Activated T-helper 1 cell treated with anti-CD3 and anti-CD28 coated beads, Interleukin-12 subunit alpha, Interleukin-12 subunit beta, Interleukin-2, Interleukin-4 antibody, amounts not matched to agents 30 ng/mL and 10 ng/mL and 1 ng/mL, durations not matched to agents 14 hours and 24 hours and 36 hours (primary cell): ENCODE measurements at places on chromosomes 5 and 9.
A peak's percentile ranks its signal among the peaks of the same experiment; 100 is the strongest.

DNA sequence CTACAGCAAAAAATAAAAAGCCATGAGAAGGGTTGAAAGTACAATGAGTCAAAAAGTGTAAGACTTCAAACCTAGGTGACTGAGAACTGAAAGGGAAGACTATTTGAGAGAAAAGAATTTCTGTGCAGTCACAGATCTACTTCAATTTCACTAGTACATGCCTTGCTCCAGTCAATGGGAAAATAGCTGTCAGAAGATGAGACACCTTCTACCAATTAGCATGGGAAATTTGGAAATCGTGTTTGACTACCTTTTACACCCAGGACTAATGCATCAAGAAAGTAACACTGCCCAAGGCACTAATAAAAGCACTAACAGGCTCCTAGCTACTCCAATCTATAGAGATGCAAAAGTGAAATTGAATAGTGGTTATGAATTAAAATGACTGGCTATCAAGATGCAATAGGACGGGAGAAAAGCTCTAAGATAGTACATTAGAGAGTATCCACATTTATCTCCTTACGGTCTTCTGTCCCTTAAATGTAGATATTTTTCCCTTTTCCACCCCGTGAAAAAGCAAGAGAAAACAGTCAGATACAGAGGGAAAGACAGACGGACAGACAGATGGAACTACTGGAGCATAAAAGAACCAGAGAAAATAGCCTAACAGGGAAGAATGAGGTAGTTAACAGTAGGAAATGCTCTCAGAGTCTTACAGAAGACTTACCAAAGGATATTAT lies 15.2 kb downstream of the ERP44 start:
- no peak for DNase-seq

- DNase-seq, result no peak
Observed at GRCh38 chr9:107620236-107620635, 130.7 kb upstream of the KLF4 start.

- DNase-seq, result no peak
Observed at GRCh38 chr5:38719916-38720315, 125.9 kb upstream of the OSMR start.

- DNase-seq, result no peak
Observed at GRCh38 chr5:79628811-79629210, 16.6 kb downstream of the TENT2 start.

- DNase-seq, result peak; percentile 33
Observed at GRCh38 chr5:150350524-150351344, 6.8 kb upstream of the TCOF1 start.

- no peak for DNase-seq
Observed at GRCh38 chr5:14187660-14188059, 44.5 kb downstream of the TRIO start.

GRCh38 chr9:99783799-99784198 lies 37.9 kb upstream of the NR4A3 start:
- no peak for DNase-seq

DNA sequence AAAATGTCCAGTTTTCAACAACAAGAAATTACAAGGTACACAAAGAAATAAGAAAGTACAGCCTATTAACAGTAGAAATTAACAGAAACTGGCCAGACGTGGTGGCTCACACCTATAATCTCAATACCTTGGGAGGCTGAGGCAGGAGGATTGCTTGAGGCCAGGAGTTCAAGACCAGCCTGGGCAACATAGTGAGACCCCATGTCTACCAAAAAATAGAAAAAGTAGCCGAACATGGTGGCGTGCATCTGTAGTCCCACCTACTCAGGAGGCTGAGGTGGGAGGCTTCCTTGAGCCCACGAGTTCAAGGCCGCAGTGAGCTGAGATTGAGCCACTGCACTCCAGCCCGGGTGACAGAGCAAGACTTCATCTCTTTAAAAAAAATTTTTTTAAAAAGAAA lies 41.5 kb upstream of the FSD1L start:
- no peak for DNase-seq

GRCh38 chr9:129595311-129595741 lies 25.6 kb downstream of the C9orf50 start:
- DNase-seq, result no peak

- DNase-seq, result no peak
Observed at GRCh38 chr5:179373961-179374505, 28.8 kb upstream of the ADAMTS2 start.

DNA sequence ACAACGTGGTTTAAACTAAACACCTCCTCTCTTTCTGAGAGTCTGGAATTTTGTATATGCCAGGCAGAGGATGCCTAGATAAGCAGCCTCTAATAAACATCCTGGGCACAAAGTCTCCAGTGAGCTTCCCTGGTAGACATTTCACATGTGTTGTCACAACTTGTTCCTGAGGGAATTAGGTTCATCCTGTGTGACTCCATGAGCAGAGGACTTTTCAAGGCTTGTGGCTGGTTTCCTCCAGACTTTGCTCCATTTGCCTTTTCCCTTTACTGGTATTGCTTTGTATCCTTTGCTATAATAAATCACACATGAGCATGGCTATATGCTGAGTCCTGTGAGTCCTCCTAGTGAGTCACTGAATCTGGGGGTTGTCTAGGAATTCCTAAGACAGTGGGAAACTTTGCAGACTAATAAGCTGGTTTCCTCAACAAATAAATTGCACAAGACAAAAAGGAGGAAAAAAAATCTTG lies 77.4 kb downstream of the NR2F1-AS1 start:
- DNase-seq, result no peak

GRCh38 chr5:175652741-175653663 lies 4.9 kb upstream of the HRH2 start:
- DNase-seq, result peak; percentile 83

GRCh38 chr5:31197183-31197582 lies 3.7 kb downstream of the CDH6 start:
- DNase-seq, result no peak

- DNase-seq, result no peak
Observed at GRCh38 chr9:14027116-14027800, 286.7 kb downstream of the NFIB start.
